ENCODE measurements at places on chromosomes 6 and 20.
A peak's percentile ranks its signal among the peaks of the same experiment; 100 is the strongest.

- DNase-seq: no peak
Measured at GRCh38 chr20:42957704-42958095, 232.0 kb downstream of the PTPRT start.

DNA sequence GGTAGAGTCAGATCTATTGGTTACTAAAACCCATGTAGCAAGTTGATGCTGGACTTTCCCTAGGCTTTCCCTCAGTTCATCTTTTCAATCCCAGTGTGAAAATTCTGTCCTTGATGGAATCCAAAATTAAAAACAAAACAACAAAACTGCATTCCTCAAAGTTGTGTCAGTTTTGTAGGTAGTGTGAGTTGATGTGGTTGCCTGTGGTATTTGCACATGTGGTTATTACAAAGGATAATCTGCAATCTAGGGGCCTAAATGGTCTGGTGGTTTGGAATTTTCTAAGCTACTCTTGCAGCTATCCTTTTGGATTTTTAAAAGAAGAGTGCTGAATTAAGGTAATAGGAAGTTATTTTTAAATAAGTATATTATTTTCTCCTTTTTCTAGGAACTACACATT is 132.2 kb upstream of the SCGN start:
- no peak for DNase-seq

DNA sequence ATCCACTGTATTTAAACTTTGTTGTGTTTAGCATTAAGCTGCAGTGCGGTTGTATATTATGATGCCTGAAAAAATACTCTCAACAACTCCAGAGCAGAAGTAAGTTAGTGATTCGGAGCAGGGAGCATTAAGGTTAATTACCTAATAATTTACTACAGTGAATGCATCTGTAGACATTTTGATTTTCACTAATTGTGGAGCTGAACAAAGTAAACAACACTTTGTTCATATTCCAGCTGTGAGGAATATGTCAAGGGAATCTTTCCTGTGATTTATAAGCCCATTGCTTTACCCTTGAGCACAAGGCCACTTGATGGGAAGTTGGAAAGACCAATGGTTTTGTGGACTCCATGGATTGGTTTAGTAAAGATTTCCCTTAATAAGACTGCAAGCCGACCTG is 77.1 kb downstream of the CBLN4 start:
- DNase-seq: no peak

GRCh38 chr6:1595271-1596087 is 14.2 kb upstream of the FOXC1 start:
- no peak for DNase-seq

DNA sequence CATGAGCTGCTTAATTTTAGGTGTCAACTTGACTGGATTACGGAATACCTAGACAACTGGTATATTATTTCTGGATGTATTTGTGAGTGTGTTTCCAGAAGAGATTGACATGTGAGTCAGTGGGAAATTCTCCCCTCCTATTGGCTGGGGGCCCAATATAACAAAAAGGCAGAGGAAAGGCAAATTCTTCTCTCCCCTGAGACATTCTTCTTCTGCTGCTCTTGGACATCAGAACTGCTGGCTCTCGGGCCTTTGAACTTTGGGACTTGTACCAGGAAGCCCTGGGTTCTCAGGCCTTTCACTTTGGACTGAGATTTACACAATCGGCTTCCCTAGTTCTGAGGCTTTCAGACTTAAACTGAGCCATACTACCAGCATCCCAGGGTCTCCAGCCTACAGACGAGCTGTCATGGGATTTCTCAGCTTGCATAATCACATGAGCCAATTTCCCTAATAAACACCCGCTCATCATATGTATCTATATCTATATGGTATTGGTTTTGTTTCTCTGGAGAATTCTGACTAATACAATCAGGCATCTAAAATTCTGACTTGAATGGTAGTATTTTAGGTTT is 7.6 kb upstream of the BTN3A3 start:
- peak; percentile 19 for DNase-seq

- DNase-seq: peak; percentile 52
Measured at GRCh38 chr20:49452011-49452482, 30.4 kb downstream of the KCNB1 start.

- no peak for DNase-seq
Measured at GRCh38 chr6:30845183-30845582, 39.1 kb upstream of the DDR1 start.

DNA sequence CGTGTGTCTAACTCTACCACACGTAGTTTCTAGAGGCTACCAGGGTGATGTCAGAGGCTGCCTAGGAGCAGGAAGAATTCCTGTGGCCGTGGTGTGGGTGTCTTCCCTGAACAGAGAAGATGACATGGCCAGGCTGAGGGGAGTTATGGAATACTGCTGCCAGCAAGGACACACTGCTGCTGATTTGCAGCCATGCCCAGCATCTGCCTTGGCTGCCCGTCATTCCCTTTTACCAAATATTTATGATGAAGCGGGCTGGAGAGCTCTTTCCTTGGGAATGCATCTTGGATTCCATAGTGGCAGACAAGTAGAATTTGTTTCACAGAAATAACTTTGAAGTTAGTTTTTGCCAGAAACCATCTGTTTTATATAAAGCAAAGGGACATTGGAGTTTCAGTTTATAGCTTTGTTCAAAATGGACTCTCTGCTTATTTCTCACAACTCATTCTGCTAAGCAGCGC is 80.8 kb upstream of the VSTM2L start:
- DNase-seq: peak; percentile 33

GRCh38 chr6:75493400-75494064 is at the start of gene FILIP1:
TSS of gene FILIP1 (minus strand) at chr6:75493800. CDS start at chr6:75414972, 78,828 bp downstream.
- no peak for DNase-seq

- DNase-seq: peak; percentile 40
Measured at GRCh38 chr20:63027922-63028389, 21.2 kb upstream of the BHLHE23 start.

DNA sequence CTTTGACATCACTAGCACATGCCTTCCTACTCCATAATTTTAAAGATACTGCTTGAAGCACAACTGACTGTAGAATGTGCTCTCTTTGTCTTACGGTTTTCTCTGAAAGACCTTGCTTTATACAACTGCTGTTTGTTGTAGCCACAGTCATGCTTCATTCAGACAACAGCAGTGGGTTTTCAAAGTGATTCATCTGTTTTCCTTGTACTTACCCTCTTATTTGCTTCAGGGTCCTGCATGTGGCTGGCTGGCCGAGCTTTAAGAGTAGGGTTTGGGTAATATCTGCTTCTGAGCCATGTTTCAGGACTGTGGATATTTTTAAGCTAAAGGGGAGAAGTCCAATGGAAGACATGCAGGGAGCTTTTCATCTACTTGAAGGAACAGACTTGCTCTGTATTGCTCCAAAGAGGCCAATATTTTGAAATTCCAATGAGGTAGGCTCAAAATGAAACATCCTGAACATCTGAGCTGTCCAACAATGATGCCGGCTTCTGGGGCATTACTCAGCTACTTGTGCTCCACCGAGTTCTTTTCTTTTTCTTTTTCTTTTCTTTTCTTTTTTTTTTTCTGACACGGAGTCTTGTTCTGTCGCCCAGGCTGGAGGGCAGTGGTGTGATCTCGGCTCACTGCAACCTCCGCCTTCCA is 160.2 kb upstream of the SGK1 start:
- DNase-seq: peak; percentile 29

GRCh38 chr6:20033697-20034407 is 178.4 kb downstream of the MBOAT1 start:
- no peak for DNase-seq

GRCh38 chr20:4272225-4272624 is 256.9 kb upstream of the RNF24 start:
- DNase-seq: no peak

GRCh38 chr20:4091490-4092479 is 76.4 kb upstream of the RNF24 start:
- peak; percentile 66 for DNase-seq

Data from HT1080 (cell line).